ENCODE measurements at places on chromosomes 2 and 18.

DNA sequence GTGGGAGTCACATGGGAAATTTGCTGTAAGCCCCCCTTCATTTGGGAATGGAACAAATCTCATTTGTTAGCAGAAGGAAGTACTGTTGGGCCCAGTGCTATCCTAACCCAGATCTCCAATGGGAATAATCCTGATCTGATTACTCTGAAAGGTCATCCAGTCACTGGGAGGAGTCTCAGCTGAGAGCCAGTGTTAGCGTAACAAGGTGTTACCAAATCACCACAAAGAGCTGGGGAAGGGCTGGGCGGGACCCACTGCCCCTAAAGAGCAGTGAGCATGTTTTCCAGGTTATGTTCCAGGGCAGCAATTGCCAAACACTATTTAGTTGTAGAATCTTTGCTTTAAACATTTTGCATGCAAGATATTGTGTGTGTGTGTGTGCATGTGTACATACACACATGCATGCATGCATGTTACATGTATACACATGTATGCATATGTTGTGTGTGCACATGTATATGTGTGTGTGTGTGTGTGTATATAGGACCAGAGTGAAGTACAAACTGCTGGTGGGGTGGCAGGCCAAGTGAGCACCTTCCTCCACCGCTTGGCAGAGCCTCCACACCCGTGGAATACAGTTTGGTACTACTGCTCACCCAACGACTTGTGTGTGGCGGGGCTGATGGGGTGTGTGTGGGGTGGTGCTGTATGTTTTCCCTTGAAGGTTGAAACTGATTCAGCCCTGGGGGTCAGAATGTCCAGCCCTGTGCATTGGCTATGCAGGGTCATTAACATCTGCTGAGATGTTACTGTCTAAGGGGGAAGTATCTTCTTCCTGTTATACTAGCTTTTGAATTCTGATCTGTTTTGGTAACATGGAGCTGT, 15.2 kb downstream of the INPP5D start:
- no peak overlapping the region for H3K4me3 ChIP-seq
- H3K27me3 ChIP-seq, result peaks cover 50% of the 10 kb centered on the region
- no peak overlapping the region for H3K27ac ChIP-seq
- no peak for DNase-seq
- no peaks in the 10 kb centered on the region for H3K36me3 ChIP-seq
- no peaks in the 10 kb centered on the region for H3K4me1 ChIP-seq

GRCh38 chr2:50066873-50067272, 912.6 kb upstream of the FSHR start:
- H3K36me3 ChIP-seq, result no peaks in the 10 kb centered on the region
- no peak overlapping the region for H3K4me3 ChIP-seq
- H3K27me3 ChIP-seq, result no peaks in the 10 kb centered on the region
- DNase-seq, result no peak
- no peaks in the 10 kb centered on the region for H3K4me1 ChIP-seq
- no peak overlapping the region for H3K27ac ChIP-seq

DNA sequence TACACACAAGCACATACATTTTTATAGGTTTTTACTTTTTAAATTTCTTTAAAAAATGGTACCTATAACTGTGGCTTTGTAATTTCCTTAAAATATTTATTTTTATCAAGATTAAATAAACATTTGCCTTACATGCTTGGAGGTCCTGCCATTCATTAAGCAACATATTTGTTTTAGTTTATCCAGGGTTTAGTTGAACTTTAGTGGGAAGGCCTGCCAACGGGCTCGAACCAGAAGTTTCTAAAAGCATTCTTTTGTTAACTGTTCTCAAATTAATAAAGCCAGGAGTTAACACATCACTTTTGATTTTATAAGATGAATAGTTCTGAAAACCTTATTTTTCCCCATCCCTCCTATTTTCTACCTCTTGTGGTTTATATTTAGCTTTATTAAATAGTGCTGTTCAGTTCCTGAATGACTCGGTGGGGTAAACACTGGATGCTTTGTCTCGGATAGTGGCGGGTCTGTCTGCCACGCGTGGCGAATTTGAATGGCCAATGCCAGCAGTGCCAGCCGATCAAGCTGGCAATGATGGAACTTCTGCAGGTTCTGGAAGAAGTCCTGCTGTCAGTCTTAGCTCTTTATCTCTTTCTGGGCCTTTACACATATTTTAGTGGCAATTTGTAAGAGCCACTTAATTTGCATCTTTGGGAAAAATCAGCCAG, 32.2 kb downstream of the SH3YL1 start:
- H3K27me3 ChIP-seq, result no peaks in the 10 kb centered on the region
- no peak overlapping the region for H3K4me3 ChIP-seq
- H3K4me1 ChIP-seq, result peaks cover 2% of the 10 kb centered on the region
- H3K27ac ChIP-seq, result no peak overlapping the region
- H3K36me3 ChIP-seq, result peaks cover 59% of the 10 kb centered on the region
- no peak for DNase-seq

GRCh38 chr18:3814816-3815215, 364.8 kb downstream of the TGIF1 start:
- H3K36me3 ChIP-seq, result peaks cover 16% of the 10 kb centered on the region
- DNase-seq, result no peak
- H3K4me1 ChIP-seq, result no peaks in the 10 kb centered on the region

GRCh38 chr2:145822892-145823534, 1303.1 kb upstream of the ZEB2 start:
- H3K4me3 ChIP-seq, result no peak overlapping the region
- no peak for DNase-seq
- H3K27ac ChIP-seq, result no peak overlapping the region
- no peaks in the 10 kb centered on the region for H3K36me3 ChIP-seq
- H3K4me1 ChIP-seq, result no peaks in the 10 kb centered on the region
- H3K27me3 ChIP-seq, result no peaks in the 10 kb centered on the region

DNA sequence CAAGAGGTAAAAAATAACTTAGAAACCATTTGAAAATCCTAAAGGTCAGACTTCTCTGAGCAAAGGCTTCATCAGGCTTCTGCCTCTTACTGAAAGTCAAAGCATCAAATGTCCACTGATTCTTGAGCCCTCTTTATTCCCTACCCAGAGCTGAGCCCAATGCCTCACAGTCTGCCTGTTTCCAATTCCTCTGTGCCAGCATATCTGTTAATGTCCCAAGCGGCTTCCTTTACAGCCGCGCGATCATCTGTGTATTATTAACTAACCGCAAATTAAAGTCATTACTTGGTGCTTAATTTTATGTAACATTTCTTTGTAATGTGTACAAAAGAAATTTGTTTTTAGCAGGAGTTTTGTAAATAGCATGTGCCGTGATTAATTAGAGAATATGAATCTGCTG, 418.8 kb upstream of the HNRNPA3 start:
- no peaks in the 10 kb centered on the region for H3K27me3 ChIP-seq
- no peak overlapping the region for H3K4me3 ChIP-seq
- no peak for DNase-seq
- H3K4me1 ChIP-seq, result no peaks in the 10 kb centered on the region
- no peaks in the 10 kb centered on the region for H3K36me3 ChIP-seq
- no peak overlapping the region for H3K27ac ChIP-seq

DNA sequence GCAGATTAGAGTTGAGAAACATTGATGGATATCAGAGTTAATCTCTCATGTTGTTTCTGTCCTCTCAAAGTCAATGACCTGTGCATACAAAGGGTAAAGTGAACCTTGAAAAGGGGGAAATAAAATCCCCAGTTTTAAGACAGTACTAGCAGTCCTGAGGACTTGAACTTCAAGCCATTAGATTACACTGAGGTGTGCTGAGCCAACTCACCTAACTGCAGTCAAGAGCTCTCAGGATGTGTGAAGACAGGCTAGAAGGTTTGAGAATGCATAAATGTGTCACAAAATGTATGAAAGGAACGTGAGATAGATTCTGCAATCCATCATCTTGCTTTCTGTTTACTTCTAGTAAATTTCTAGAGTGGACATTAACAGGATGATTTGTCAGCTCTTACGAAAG, 35.5 kb downstream of the DOCK10 start:
- no peak overlapping the region for H3K27ac ChIP-seq
- no peak overlapping the region for H3K4me3 ChIP-seq
- no peaks in the 10 kb centered on the region for H3K36me3 ChIP-seq
- H3K4me1 ChIP-seq, result peaks cover 8% of the 10 kb centered on the region

GRCh38 chr18:57951117-57951796, 92.8 kb upstream of the NEDD4L start:
- no peaks in the 10 kb centered on the region for H3K4me1 ChIP-seq
- H3K36me3 ChIP-seq, result no peaks in the 10 kb centered on the region

DNA sequence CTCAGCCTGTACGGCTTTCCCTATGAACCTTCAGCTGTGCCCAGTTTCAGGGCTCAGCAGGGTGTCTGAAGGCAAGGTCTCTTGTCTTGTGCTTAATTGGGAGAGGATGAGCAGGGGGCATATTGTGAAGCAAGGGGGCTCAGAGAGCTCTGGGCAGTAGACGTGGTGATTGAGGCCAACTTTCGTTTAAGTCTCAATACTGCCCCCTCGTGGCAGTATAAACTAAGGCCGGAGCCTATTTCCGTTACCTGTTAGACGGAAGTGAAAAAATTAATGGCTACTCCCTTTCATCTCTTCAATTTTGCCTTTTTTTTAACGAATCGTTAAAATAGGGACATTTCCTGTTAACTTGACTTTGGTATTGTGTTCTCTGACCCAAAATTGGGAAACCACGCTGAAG, 193.4 kb downstream of the TDRD15 start:
- H3K27ac ChIP-seq, result no peak overlapping the region
- H3K36me3 ChIP-seq, result no peaks in the 10 kb centered on the region
- no peaks in the 10 kb centered on the region for H3K4me1 ChIP-seq
- H3K27me3 ChIP-seq, result peaks cover 2% of the 10 kb centered on the region

- H3K4me1 ChIP-seq, result peaks cover 13% of the 10 kb centered on the region
- H3K4me3 ChIP-seq, result no peak overlapping the region
- H3K36me3 ChIP-seq, result no peaks in the 10 kb centered on the region
- H3K27ac ChIP-seq, result no peak overlapping the region
Measured at GRCh38 chr2:120552800-120553481, 182.7 kb upstream of the GLI2 start.

GRCh38 chr2:31312898-31313297, 78.9 kb downstream of the EHD3 start:
- no peak overlapping the region for H3K4me3 ChIP-seq
- H3K36me3 ChIP-seq, result no peaks in the 10 kb centered on the region
- H3K27ac ChIP-seq, result no peak overlapping the region
- H3K4me1 ChIP-seq, result no peaks in the 10 kb centered on the region
- DNase-seq, result peak; percentile 50

DNA sequence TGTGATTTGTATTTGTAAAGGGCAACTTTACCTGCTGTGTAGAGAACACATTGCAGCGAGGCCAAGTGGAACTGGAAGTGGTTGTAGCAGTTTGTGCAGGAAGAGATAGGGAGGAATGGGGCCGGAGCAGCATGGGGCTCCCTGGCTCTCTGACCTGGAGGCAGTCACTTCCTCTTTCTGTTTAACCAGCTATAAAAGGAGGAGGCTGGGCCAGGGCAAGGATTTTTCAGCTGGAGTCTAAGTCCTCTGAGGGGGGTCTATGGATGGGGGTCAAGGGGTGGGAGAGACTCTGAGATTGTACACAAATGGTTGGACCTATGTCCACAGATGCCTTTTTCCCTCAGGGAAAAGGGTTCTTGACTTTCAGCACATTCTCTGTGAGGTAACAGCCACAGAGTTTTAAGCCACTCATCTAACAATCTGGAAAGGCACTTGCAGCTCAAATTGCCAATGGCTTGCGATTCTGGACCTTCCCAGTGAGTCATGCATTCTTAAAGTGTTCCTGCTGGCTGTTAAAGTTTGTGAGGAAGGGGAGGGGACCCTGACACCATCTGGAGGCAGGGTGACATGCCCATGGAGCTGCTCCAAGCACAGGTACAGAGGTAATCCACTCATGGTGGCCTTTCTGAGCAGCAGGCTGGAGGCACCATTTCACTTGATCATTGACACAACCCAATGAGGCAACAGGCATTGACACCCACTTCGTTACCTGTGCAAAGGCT, 347.0 kb downstream of the CYRIA start:
- H3K4me3 ChIP-seq, result no peak overlapping the region
- DNase-seq, result no peak
- H3K4me1 ChIP-seq, result peaks cover 12% of the 10 kb centered on the region

DNA sequence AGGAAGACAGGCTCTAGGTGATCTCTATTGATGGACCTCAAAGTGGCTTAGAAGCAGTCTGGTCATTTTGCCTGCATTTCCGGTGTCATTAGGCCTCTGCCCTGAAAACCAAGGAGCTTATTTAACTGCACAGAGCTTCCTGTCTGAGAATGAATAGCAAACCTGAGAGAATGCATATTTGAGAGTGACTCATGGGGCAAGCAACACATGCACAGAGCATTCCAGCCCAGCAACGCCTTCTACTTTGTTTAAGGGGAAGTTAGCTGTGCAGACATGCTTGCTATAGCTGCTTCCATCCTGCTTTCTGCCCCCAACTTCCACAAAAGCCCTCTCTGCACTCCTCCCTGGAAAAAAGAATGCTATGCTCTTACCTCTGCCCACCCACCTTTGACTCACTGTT, 232.8 kb downstream of the GRB14 start:
- peak overlapping the region; percentile 90 for H3K27ac ChIP-seq
- no peak overlapping the region for H3K4me3 ChIP-seq
- H3K4me1 ChIP-seq, result peaks cover 2% of the 10 kb centered on the region
- H3K27me3 ChIP-seq, result no peaks in the 10 kb centered on the region
- no peaks in the 10 kb centered on the region for H3K36me3 ChIP-seq

DNA sequence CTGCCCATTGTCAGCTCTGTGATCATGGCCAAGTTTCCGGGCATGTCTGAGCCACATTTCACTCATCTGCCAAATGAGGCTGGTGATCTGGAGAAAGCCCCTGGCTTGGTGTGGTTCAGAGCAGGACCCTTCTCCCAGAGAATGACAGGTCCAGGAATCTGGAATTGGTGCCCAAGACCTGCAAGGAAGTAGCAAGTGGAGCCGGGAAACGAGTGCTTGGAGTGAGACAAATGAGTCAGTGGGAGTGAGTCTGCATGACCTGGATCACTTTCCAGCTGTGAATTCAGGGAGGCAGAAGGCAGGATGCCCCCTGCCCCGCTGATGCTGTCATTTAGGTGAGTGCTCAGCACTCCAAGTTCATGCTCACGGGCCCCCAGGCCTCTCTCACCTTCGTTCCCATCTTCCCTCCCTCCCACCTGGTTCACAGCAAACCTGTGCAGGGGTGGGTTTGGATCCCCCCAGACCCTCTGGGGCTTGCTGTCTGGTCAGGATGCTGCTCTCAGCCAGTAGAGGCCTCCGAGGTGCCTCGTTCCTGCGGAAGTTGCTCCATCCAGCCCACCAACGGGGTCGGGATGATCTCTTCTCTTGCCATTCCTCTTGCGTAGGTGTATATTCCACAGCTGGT, 104.4 kb downstream of the INHBB start:
- no peaks in the 10 kb centered on the region for H3K36me3 ChIP-seq
- H3K27ac ChIP-seq, result no peak overlapping the region
- H3K27me3 ChIP-seq, result peaks cover 53% of the 10 kb centered on the region
- peaks cover 5% of the 10 kb centered on the region for H3K4me1 ChIP-seq
- DNase-seq, result no peak

All from mesenchymal stem cell (in vitro differentiated cells and primary cell).